Esophagus mucosa (tissue), 1 donor: ENCODE measurements at places on chromosomes 3 and 15.

DNA sequence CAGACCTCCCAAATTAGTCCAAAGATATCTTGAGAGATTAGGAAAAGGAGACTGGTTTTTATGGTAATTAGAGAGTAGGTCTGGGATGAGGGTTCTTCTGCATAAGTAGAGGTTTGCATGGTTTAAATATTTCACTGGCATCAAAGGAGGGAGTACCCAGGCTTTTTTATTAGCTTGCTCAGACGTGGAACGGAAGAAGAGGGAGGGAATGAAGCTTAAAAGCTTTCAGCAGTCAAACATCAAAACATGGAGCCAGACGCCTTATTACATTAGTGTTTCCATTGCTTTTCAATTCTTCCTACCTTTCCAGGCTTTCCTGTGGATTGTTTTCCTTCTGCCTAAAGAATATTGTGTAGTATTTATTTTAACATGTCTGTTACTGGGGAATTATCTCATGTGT is 342.1 kb upstream of the SOX2 start:
- no peak for ATAC-seq

GRCh38 chr3:189787632-189788031 is 156.4 kb downstream of the TP63 start:
- ATAC-seq = no peak

DNA sequence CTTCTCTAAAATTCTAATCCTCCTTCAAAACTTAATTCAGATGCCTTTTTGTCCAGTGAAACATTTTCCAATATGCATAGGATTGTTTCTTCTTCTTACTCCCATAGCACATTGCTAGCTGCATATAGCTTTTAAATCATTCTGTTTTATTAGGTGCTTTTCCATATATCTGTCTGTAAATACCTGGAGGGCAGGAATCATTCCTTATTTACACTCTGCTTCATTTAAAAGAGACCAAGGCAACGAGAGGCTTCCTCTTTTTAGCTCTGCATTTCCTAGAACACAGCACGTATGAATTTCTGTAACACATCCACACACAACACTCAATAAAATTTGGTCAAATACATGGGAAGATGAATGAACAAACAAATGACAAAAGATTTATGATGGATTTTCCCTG is 43.5 kb upstream of the KPNA4 start:
- ATAC-seq = no peak

DNA sequence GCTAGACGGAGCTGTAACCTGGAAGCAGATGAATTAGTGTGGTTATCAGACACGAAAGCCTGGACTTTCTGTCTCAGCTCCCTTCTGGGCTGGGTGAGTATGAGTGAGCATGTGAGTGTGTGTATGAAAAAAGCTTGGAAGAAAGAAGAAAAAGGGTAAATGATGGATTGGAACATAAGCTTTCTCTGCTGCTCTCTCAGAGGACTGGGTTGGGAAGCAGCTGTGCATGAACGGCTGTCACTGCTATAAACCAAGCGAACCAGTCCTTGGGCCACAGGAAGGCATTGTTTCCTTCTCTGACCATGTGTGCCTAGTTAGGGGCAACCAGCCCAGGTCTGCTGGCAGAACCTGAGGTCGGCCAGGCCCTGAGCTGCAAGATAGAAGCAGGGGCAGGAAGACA is 37.0 kb downstream of the UMPS start:
- no peak for ATAC-seq

DNA sequence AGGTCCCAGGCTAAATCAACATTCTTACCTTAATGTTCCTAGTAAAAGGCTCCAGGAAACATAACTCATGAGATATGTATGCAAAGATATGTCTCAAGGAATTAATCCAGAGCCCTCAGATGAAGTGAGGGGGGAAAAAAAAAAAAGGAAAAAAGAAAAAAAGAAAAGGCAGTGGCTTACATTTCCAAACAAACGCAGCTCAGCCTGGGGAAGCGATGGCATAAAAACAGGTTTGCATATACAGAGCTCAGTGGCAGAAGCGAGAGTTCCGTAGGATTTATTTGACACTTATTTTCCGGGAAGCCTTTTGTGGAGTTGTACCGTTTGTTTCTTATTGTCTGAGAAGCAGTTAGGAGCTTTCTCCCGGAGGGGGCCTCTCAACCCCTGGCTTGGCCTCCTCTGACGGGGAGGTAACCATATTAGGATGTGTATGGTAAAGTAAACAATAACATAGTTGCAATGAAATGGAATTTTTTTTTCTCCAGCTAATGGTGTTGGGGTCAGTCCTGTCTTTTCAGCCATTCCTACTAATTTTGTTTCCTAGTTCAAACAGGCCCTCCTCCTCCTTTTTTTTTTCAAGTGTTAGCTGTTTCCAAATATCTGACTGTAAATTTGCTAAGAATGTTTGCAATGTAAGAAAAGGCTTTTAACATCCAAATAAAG is 338.6 kb downstream of the FOXP1 start:
- ATAC-seq = no peak

- peak; percentile 88 for ATAC-seq
Observed at GRCh38 chr3:150743508-150743907, 19.5 kb downstream of the SIAH2 start.

DNA sequence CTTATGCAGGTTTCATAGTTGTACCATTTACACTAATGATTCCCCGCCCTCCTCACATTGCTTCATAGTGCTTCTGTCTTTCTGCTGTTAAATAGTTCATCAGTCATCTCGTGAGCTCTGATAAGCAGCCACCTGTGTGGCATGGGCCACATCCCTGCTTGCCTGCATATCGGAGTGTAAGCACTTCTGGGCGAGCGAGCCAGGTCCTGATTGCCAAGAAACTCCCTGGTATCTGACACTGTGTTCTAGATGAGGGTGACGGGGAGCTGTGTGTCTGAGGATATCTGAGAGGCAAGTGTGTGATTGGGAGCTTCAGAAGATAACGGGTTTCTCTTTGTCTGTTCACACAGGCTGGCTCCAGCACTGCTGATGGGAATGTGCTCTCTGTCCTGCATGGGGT is 130.6 kb downstream of the LRIG1 start:
- no peak for ATAC-seq

GRCh38 chr15:27813139-27813538 is 286.0 kb downstream of the OCA2 start:
- ATAC-seq = no peak

DNA sequence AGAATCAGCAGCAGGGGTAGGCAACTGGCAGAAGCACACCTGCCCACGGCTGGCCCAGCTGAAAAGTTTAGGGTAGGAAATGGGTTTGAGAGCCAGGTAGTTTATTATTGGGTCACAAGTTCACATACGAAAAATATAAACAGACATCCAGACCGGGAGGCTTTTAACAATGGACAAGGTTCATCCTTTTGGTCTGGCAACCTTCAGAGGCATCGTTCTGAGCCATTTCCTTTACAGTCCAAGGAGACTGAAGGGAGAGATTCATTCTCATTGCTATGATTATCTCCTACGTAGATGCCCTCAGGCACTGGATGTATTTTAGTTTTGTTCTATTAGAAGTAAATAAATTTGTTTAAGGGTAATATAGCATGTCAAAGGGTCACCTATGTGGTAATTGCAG is 248.0 kb upstream of the THBS1 start:
- no peak for ATAC-seq

- ATAC-seq = no peak
Observed at GRCh38 chr3:95586754-95587153, 1227.6 kb upstream of the EPHA6 start.

DNA sequence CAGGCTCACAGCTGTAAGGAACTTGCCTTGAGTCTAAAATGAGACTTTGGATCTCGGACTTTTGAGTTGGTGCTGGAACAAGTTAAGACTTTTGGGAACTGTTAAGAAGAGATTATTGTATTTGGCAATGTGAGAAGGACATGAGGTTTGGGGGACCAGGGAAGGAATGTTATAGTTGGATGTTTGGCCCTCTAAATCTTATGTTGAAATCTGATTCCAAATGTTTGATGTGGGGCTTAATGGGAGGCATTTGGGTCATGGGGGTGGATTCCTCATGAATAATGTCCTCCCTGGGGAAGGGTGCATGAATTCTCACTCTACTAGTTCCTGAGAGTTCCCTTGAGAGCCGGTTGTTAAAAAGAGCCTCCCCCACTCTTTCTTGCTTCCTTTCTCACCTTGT is 18.5 kb upstream of the CHCHD6 start:
- no peak for ATAC-seq

DNA sequence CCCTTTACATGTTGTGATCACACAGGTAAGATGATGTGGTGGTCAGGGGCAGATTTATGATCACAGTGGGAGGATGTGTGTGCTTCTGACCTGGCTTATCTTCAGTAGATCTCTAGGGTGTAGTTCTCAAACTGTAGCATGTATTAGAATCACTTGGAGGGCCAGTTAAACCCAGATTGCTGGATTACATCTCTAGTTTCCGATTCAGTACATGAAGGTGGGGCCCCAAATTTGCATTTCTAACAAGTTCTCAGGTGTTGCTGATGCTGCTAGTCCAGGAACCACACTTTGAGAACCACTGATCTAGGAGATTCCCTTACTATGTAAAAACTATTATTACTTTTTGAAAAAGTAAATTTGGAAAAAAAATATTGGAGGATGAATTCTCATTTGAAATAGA is 199.3 kb upstream of the GOLIM4 start:
- ATAC-seq = no peak

GRCh38 chr15:87860743-87861142 is 395.8 kb downstream of the NTRK3 start:
- ATAC-seq = no peak

DNA sequence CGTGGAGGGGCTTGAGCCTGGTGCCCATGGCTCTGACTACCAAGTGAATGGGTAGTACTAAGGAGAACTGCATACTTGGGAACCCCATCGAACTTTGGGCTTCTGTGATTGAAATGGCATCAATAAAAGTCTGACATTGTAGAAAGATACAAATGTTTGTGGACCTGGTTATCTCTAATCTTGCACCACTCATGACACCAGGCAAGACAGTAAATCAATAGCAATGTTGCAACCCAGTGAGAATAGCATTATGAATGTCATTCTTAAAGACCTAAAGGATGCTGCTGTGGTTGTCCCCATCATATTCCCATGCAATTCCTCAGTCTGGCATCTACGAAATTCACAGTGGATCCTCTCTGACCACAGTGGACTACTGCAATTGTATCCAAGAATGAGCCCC is 233.6 kb upstream of the LYSMD4 start:
- no peak for ATAC-seq

GRCh38 chr15:66937588-66937987 is 127.8 kb upstream of the SMAD3 start:
- ATAC-seq = no peak

DNA sequence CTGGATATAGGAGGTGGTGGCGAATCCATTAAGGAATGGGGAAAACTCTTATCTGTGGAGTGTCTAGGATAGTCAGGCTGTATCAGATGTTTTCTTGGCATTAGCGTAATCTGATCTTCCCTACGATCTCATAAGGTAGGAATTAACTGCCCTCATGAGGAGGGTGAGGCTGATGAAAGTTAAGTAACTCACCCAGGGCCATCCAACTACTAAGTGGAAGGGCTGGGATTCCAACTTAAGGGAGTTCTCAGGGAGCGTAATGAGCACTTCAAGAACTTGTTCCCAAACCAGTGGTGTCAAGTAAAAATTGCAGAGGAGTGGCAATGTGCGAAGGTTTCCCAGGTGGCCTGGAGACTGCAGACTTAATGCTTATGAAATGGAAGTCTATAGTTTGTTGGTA is 55.9 kb upstream of the OSBPL11 start:
- no peak for ATAC-seq

GRCh38 chr3:115385774-115386730 is 237.3 kb upstream of the GAP43 start:
- ATAC-seq = no peak

- ATAC-seq = no peak
Observed at GRCh38 chr15:45587863-45588170, 638 bp downstream of the BLOC1S6 start.

GRCh38 chr15:48332642-48333034 is 1.4 kb downstream of the DUT start:
- ATAC-seq = no peak

DNA sequence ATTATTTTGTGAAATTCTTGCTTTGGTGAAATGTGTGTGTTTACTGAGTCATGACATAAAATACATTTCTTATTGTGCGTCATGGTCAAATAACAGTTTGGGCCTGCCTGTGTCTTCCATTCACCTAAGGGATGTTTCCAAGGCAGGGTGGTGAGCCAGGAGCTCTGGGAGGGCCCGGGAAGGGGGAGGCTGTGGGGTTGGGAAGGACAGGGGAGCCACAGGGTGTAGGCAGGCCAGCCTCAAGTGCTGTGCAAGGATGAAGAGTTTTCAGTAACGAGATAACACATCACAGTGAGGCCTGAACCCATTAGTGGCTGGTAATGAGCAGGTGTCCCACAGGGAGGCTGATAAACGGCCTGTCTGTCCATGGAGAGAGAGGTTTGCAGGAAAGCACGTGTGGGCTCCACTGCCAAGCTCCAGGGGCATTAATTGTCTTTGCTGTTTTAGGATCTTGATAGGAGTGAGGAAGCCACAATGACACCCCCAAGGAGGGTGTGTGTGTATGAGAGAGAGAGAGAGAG is 35.6 kb upstream of the SEC13 start:
- ATAC-seq = no peak

- no peak for ATAC-seq
Observed at GRCh38 chr15:63191895-63192618, 2.7 kb downstream of the RAB8B start.
